ENCODE measurements at places on chromosomes 2 and 18. TPM values are rescaled to one million over a fixed set of nuclear protein-coding genes. Genes with fewer than 3 reads are reported as not detected.

- no peak for DNase-seq
- H3K4me3 ChIP-seq, result no peak overlapping the region
- H3K36me3 ChIP-seq, result no peaks in the 10 kb centered on the region
Measured at GRCh38 chr2:159119652-159120257, 151.3 kb downstream of the TANC1 start.

- no peak overlapping the region for H3K4me3 ChIP-seq
- no peak for DNase-seq
- H3K4me1 ChIP-seq, result no peaks in the 10 kb centered on the region
- H3K36me3 ChIP-seq, result peaks cover 97% of the 10 kb centered on the region
- no peaks in the 10 kb centered on the region for H3K27me3 ChIP-seq
Measured at GRCh38 chr18:79737426-79737825, 57.8 kb downstream of the CTDP1 start.

GRCh38 chr2:234348081-234348480 is 148.8 kb downstream of the ARL4C start:
- H3K36me3 ChIP-seq, result no peaks in the 10 kb centered on the region
- H3K27me3 ChIP-seq, result no peaks in the 10 kb centered on the region
- DNase-seq, result no peak

GRCh38 chr2:177161741-177162460 is 50.7 kb upstream of the HNRNPA3 start:
- H3K4me1 ChIP-seq, result peaks cover 16% of the 10 kb centered on the region
- no peaks in the 10 kb centered on the region for H3K27me3 ChIP-seq
- no peak overlapping the region for H3K27ac ChIP-seq

- no peak for DNase-seq
- no peak overlapping the region for H3K27ac ChIP-seq
- H3K27me3 ChIP-seq, result no peaks in the 10 kb centered on the region
- H3K4me3 ChIP-seq, result no peak overlapping the region
- no peaks in the 10 kb centered on the region for H3K4me1 ChIP-seq
- H3K36me3 ChIP-seq, result no peaks in the 10 kb centered on the region
Measured at GRCh38 chr2:98295721-98296414, 50.4 kb upstream of the CNGA3 start.

GRCh38 chr18:68181956-68182355 is 533.0 kb downstream of the TMX3 start:
- no peaks in the 10 kb centered on the region for H3K36me3 ChIP-seq
- no peak overlapping the region for H3K27ac ChIP-seq
- no peaks in the 10 kb centered on the region for H3K4me1 ChIP-seq
- no peaks in the 10 kb centered on the region for H3K27me3 ChIP-seq
- no peak for DNase-seq
- H3K4me3 ChIP-seq, result no peak overlapping the region

GRCh38 chr2:178404368-178404767 is 46.6 kb downstream of the PRKRA start:
- no peaks in the 10 kb centered on the region for H3K36me3 ChIP-seq
- no peaks in the 10 kb centered on the region for H3K27me3 ChIP-seq
- DNase-seq, result no peak
- no peak overlapping the region for H3K27ac ChIP-seq

DNA sequence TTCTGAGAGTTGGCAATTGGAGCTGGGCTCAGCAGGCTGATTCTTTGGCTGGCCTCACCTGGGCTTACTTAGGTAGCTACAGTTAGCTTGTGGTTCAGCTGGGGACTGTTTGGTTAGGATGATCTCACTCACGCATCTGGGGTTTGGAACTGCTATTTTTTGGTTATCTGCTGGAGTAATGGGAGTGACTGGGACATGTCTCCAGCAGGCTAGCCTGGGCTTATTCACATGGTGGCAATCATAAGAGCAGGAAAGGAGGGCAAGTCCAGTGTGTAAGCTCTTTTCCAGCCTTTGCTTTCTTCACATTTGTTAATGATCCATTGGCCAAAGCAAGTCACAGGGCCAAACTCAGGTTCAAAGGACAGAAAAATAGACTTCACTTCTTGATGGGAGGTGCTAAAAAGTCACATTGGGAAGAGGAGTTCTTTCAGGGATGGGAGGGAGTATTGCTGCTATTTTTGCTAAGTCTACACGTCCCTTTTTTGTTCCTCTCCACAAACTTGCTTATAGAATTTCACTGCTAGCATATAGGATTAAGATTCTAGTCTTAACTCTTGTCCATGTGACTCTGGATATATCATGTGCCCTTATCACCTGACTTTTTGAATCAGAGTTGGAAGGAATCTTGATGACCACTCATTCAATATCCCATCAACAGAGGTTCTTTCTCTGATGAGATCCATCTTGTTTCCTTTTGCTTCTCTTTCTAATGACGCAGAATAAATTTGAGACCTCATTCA is 174.0 kb downstream of the ZFP36L2 start:
- H3K4me1 ChIP-seq, result peaks cover 34% of the 10 kb centered on the region
- DNase-seq, result no peak
- H3K36me3 ChIP-seq, result no peaks in the 10 kb centered on the region
- no peaks in the 10 kb centered on the region for H3K27me3 ChIP-seq
- no peak overlapping the region for H3K27ac ChIP-seq

GRCh38 chr18:57445488-57446319 is 10.5 kb downstream of the ONECUT2 start:
- no peaks in the 10 kb centered on the region for H3K4me1 ChIP-seq
- H3K36me3 ChIP-seq, result no peaks in the 10 kb centered on the region
- no peak overlapping the region for H3K4me3 ChIP-seq
- no peak overlapping the region for H3K27ac ChIP-seq
- H3K27me3 ChIP-seq, result peaks cover 8% of the 10 kb centered on the region

- peaks cover 35% of the 10 kb centered on the region for H3K36me3 ChIP-seq
- DNase-seq, result no peak
- no peak overlapping the region for H3K27ac ChIP-seq
- no peak overlapping the region for H3K4me3 ChIP-seq
- no peaks in the 10 kb centered on the region for H3K27me3 ChIP-seq
Measured at GRCh38 chr2:218508299-218508698, 59.9 kb downstream of the USP37 start.

DNA sequence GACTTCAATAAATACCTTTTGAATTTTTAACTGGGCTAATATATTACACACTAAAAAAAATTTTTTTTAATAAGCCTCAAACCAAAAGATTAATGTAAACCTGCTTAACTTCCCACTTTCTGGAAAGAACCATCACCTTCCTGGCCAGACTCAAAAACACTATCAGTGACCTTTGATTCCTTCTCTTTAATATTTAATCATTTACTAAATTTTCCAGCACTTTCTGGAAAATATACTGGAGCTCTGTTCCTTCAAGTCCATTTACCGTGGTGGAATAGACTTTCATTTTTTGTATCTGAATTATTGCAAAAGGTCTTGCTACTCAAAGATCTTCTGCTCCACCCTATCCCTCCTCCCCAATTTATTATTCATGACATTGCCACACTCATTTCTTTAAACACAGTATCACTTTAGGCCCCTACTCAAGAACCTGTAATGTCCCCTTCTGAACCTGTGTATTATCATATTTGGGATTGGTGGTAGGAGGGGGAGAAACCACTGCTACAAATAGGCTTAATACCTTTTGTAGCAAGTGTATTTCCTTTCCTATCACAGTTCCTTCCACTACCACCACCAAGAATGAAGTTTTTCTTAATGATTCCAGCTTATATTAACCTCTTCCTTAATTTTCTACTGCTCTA is 7.4 kb downstream of the PPP4R3B start:
- H3K27me3 ChIP-seq, result no peaks in the 10 kb centered on the region
- peaks cover 5% of the 10 kb centered on the region for H3K36me3 ChIP-seq
- no peak overlapping the region for H3K4me3 ChIP-seq

DNA sequence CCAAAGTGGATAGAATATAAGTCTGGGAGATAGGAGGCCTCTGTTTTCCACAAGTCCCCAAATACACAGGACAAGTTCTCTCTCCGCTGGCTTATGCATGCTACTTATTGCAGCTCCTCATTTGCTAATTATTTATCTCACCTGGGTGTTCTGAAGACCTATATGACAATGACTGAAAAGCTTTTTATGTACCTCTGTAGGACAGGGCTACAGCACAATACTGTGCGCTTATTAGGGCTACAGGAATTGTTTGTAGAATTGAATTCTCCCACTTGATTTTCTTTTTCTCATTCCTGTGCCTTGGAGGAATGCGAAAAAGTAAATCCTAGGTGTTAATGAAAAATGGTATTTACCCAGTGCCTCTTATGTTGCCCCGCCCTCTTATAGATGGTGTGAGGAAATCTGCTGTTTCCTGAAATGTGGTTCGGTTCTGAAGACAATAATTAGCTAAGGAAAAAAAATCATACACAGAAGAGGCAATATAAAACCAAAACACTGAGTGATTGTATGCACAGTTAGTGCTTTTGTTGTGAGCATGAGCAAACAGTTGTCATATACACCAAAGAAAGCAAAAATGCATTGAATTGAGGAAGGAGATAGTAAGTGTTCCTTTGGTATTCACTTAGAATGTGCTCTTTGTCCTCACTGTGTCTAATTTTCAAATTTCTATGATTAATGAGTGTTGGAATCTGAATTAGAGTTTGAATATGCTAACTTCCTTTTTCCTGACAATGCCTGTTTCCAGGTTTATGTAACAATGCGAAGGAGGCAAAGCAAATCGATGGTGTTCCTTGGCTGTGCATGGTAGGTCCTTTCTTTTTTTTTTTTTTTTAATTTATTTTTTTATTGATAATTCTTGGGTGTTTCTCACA is 78.7 kb upstream of the PNPT1 start:
- H3K27ac ChIP-seq, result no peak overlapping the region
- no peaks in the 10 kb centered on the region for H3K27me3 ChIP-seq

GRCh38 chr2:105121434-105121833 is 83.6 kb downstream of the MRPS9 start:
- H3K27me3 ChIP-seq, result no peaks in the 10 kb centered on the region
- no peaks in the 10 kb centered on the region for H3K4me1 ChIP-seq
- no peaks in the 10 kb centered on the region for H3K36me3 ChIP-seq
- DNase-seq, result no peak

DNA sequence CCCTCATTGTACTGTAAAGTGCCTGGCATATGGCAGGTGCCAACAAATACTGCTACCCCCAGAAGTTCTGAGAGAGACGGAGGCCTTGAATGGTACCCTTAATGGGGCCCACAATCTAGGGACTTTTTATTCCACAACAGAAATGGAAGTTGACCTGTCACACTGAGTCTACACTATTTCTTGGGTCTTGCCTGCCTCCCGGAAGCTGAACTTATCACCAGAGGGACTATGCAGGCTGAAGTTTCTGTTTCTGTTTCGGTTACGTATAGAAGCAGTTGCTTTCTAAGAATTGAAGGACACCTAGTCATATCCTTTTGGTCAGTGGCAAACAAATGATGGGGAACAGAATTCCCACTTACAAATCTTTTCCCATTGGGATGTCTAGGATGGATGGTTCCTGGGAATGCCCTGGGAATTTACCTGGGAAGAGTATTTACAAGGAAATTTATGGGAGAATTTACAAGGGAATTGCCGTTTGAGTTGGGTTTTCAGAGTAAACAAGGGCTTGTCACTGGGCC is 74.2 kb downstream of the HS1BP3 start:
- H3K36me3 ChIP-seq, result no peaks in the 10 kb centered on the region
- no peak for DNase-seq
- H3K27ac ChIP-seq, result peak overlapping the region; percentile 24
- no peaks in the 10 kb centered on the region for H3K27me3 ChIP-seq
- peaks cover 85% of the 10 kb centered on the region for H3K4me1 ChIP-seq

DNA sequence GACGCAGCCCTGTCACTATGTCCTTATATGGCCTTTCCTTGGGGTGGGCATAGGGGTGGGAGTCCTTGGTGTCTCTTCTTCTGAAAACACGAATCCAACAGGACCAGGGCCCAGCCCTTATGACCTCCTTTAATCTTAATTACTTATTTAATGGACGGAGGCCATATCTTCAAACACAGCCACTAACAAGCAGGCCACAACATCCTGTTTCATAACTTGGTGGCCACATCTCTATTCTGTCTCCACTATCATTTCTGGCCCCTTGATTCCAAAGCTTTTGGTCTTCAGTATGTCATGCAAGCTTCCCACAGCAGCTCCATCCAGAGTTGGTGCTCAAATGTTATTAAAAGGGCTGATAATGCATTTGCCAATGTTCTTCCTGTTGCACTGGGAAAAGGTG is 287.3 kb upstream of the SMIM21 start:
- H3K36me3 ChIP-seq, result no peaks in the 10 kb centered on the region
- no peaks in the 10 kb centered on the region for H3K4me1 ChIP-seq
- H3K4me3 ChIP-seq, result no peak overlapping the region

- DNase-seq, result no peak
- H3K27ac ChIP-seq, result peak overlapping the region; percentile 55
- no peaks in the 10 kb centered on the region for H3K36me3 ChIP-seq
- H3K4me3 ChIP-seq, result no peak overlapping the region
- no peaks in the 10 kb centered on the region for H3K4me1 ChIP-seq
Measured at GRCh38 chr18:36756242-36756641, 72.6 kb downstream of the TPGS2 start.

- no peaks in the 10 kb centered on the region for H3K4me1 ChIP-seq
- no peak overlapping the region for H3K27ac ChIP-seq
- no peaks in the 10 kb centered on the region for H3K36me3 ChIP-seq
Measured at GRCh38 chr2:38123911-38124310, 48.0 kb upstream of the CYP1B1 start.

GRCh38 chr2:172464400-172465129 is 37.2 kb downstream of the ITGA6 start:
- H3K4me3 ChIP-seq, result no peak overlapping the region
- no peaks in the 10 kb centered on the region for H3K36me3 ChIP-seq
- peaks cover 35% of the 10 kb centered on the region for H3K4me1 ChIP-seq
- DNase-seq, result no peak

GRCh38 chr2:157747280-157747679 is 118.6 kb upstream of the ACVR1C start:
- H3K4me1 ChIP-seq, result peaks cover 3% of the 10 kb centered on the region
- no peak overlapping the region for H3K27ac ChIP-seq
- DNase-seq, result no peak
- no peak overlapping the region for H3K4me3 ChIP-seq
- H3K27me3 ChIP-seq, result no peaks in the 10 kb centered on the region
- no peaks in the 10 kb centered on the region for H3K36me3 ChIP-seq

GRCh38 chr2:107712857-107713256 is 113.8 kb upstream of the RGPD4 start:
- DNase-seq, result no peak
- no peak overlapping the region for H3K4me3 ChIP-seq
- H3K36me3 ChIP-seq, result no peaks in the 10 kb centered on the region
- no peaks in the 10 kb centered on the region for H3K27me3 ChIP-seq
- H3K4me1 ChIP-seq, result no peaks in the 10 kb centered on the region
- H3K27ac ChIP-seq, result no peak overlapping the region

DNA sequence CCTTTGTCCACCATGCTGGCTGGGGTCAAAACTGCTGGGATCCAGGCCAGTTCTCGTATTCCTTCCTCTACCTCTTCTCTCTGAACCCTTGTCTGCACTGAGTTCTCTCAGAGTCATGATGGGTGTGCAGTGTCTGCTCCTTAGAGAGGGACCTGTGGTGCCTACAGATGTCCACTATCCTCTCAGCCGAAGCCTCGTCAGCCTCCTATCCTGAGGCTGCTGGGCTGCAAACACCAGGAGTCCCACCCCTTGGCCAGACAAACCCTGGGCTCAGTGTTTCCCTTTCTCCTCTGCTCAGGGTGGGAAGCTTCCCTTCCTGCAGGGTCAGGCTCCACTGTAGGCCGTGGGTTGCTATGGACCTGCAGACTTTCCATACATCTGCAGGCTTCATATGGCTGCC is 2.3 kb downstream of the INPP5D start:
- no peak overlapping the region for H3K4me3 ChIP-seq
- peak overlapping the region; percentile 66 for H3K27ac ChIP-seq
- peaks cover 66% of the 10 kb centered on the region for H3K4me1 ChIP-seq
- no peaks in the 10 kb centered on the region for H3K27me3 ChIP-seq

Gene UGT1A8
- 1.7 TPM for total RNA-seq

Gene SMAD2
- 43.1 TPM for total RNA-seq

Gene RNF25
- 17.1 TPM for total RNA-seq

Gene NLRC4
- 0.91 TPM for total RNA-seq

Gene ZNF521
- total RNA-seq, result 4.7 TPM

Gene UGT1A1
- 2.3 TPM for total RNA-seq

Gene SLC14A1
- 1.1 TPM for total RNA-seq

Gene DTNB
- total RNA-seq, result 8.3 TPM

Gene GPR39
- 1.2 TPM for total RNA-seq
